Kidney (tissue), 22 donors: ENCODE measurements at places on chromosomes 6 and 20. TPM values are rescaled to one million over a fixed set of nuclear protein-coding genes. Genes with fewer than 3 reads are reported as not detected.

DNA sequence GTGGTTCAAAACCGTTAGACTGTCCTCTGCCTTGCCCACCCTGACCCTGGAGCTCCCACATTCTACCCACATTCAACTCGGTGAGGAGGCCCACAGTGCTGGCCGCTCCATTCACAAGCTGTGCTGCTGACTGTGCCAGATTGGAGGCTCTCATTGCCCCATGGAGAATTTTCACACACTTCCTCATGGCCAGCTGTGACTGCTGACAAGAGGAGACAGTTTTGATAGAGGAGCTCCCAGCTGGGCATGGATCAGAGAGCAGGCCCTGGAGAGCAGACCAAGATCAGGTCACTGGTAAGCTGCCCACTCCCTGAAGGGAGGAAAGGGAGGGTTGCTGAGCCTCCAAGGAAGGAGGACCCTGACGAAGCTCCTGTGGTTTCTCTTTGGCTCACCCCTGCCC lies 246.1 kb upstream of the RIN2 start:
- DNase-seq, result no peak

GRCh38 chr6:32666420-32667300 lies at the start of gene HLA-DQB1:
TSS of gene HLA-DQB1 (minus strand) at chr6:32666657. CDS start at chr6:32666607, 50 bp downstream.
- peak; percentile 75 for DNase-seq

- peak; percentile 32 for DNase-seq
These were observed 92.7 kb upstream of the AFDN start for GRCh38 chr6:167733740-167734661.

GRCh38 chr20:44928595-44928994 lies 18.7 kb downstream of the PABPC1L start:
- no peak for DNase-seq

GRCh38 chr6:150183105-150183504 lies 40.3 kb downstream of the PPP1R14C start:
- no peak for DNase-seq

DNA sequence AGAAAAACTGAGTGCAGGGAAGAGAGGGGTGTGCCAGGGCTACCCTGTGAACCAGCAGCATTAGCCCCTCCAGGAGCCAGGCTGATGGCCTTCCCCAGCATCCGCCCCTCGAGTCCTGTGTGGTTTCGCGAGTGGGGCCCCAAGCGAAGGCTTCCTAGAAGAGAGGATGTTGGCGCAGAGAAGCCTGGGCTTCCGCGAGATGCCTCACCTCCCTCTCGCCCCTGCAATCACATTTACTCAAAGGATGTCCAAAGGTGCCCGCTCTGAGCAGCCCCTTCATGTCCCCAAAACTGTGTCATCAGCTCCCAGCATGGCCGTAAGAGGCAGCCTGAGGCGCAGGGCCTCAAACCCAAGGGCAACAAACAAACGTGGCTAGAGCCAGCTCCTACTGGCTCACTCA lies 111.7 kb downstream of the PREX1 start:
- DNase-seq, result no peak

- no peak for DNase-seq
These were observed 11.2 kb upstream of the GPRC6A start for GRCh38 chr6:116840091-116840490.

Gene UNC5CL
- total RNA-seq, result 53.7 TPM

Gene CST2
- total RNA-seq, result not detected

Gene SEC23B
- 67.3 TPM for total RNA-seq

Gene NKAIN4
- total RNA-seq, result 29.7 TPM
